ENCODE measurements at places on chromosomes 5 and 9.

DNA sequence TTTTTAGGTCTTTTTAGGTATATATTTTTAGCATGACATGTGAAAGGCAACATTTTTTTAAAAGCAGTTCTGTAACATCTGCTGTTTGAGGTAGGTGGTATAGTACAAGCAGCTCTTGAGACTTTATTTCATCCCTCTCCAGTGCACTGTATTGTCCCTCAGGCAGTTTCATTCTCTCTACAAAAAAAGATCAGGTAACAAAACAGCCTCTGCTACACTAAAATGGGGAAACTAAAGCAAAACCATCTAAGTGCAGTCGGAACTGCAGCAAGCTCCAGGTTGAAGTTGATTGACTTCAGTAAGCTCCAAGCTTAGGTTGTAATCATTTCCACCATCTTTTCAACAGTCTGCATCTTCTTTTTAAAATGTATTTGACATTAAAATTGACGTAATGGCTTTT lies 195.6 kb downstream of the DEPDC1B start:
- DNase-seq: no peak

DNA sequence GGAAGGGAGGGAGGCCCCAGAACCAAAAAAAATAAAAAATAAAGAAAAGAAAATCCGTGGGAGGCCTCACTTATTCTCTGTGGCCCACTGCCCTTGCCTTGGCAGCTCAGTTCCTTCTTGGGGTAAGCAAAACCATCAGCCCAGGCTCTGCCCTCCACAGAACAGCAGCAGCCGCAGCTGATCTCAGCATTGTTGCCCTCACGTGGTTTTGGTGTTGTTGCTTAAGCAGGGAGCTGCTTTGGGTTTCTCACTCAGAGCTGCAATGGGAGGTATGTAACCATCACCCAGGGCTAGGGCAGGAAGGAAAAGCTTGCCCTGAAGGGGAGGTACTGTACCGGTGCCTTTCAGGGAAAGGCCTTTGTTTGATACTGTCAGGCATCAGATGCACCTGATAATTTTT lies 374.7 kb upstream of the WWC1 start:
- DNase-seq: no peak

DNA sequence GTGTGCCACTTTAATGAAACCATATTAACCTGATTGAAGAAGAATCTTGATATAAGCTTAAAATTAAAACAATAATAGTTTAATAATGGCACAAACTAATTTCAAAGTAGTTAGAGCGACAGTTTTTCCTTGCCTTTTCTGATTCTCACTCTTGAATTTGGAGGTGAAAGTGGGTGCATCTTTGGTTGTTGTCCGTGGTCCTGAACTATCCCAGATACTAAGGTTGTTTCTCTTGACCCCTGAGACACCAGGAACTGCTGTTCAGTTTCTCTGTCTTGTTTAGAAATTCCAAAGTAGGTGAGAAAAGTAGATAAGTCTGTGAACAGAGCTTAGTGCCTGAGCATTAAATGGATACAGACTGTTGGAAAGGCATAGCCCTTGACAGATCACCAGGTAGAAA lies 274.7 kb downstream of the FBXL7 start:
- DNase-seq: no peak

DNA sequence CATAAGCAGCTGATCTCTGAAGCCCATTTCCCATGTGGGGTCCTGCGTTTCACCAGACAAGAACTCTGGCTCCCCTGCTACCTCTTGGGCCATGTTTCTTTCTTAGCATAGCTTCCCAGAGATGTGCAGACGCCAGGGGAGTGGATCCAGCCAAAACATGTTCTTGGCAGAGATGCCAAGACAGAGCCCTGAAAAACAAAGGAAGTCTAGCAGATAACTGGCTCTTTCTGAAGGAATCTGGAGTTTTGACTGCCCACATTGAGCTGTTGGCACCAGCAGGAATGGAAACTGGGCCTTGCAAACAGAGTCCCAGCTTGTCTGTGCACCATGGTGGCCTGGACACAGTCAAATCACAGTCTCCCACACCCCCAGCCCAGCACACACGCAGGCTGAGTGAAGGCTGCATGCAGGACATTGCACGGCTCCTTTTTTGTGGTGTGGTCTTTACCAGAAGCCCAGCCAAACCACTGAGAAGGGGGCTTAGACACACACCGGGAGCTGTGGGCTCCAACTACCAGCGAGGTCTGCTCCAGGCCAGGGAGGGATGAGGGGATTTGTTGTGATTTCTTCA lies 114.7 kb downstream of the SNX18 start:
- no peak for DNase-seq

- DNase-seq: no peak
Observed at GRCh38 chr5:111673891-111674626, 82.9 kb downstream of the NREP start.

DNA sequence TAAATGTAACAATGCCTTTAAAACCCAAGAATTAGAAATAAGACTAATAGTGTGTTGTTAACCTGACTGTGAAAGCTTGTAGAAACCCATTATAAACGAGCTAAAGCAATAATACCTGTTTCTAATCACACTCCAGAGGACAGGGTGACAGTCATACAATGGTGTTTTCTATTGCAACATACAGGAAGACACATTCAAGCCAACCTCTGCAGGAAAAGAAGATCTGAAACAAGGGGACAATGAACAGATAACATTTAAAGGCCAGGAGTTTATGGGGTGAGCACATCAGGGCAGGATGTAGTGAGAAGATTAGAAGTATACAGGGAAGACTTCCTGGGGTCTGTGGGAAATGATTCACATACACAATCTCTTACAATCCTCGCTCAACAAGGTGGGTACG lies 13.8 kb downstream of the BARHL1 start:
- no peak for DNase-seq

DNA sequence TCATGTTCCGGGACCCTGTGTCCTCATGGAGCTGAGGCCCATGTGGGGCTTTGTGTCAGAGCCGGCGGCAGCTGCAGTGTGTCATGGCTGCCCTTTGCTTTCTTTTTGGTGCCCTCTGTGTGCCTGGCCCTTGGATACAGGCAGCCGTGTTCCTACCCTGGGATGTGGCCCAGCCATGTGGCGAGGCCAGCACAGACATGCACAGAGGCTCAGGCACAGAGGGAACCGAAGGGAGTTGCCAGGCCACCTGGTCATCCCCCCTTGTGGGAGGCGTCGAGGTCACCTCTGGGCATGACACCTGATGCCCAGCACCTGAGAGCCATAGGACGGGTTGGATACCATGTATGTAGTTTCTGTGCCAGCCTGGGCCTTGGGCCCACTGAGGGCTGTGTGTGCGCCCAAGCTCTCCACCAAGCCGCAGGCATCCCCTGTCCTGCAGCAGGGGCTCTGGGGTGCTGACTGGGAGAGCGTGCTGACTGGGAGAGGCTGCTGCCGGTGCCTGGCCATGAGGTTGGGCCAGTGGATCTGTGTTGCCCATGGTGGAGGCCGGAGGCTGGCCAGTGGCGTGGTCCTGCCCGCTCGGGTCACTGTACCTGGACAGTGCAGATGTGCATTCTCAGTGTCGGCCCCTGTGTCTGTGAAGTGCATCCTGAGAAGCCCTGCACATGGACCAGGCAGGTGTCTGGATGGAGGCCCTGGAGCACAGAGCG lies 4.8 kb downstream of the NKD2 start:
- no peak for DNase-seq

Measured in CD8-positive, alpha-beta memory T cell (primary cell).